ENCODE measurements at places on chromosomes 7 and 10.

DNA sequence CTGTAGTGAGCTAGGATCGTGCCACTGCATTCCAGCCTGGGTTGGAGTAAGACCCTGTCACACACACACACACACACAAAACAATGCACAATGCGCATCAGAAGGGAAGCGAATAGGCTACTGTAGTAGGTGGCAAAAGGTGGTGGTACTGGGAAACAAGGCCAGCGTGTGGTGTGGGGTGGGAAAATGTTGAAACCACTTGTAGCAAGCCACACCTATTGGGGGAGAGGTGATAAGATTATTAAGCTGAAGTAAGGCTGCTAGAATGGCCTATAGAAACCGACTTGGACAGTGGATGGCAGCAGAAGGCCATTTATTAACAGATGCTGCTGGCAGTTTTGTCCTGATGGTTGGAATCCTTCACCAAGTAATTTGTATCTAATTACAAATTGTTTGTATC is 7.2 kb upstream of the CHCHD1 start:
- no peak for DNase-seq

DNA sequence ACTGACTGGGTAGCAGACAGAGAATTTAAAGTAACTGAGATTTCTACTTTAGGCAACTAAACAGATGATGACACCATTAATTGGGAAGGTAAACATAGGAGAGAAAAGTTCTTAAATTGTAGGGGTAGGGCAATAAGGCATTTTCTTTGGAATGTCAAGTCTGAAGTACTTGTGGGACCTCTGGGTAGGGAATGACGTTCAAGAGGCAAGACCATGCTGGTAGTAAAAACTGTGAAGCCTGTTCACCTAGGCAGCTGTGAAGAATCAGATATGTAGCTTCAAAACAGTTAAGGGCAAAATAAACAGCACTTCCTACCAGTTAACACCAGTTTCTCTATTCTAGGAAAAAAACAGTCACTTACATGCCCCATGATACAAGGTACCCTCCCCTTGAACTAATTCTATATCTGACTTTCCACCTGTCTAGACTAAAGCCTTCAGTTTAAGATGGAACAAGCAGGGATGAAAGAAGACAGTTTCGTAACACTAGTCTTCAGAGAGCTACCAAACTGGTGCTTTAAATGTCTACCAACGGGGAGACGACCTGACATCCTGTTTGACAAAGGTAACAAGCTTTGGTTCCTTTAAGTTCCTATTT is 63.1 kb upstream of the KCNIP2 start:
- DNase-seq: no peak

DNA sequence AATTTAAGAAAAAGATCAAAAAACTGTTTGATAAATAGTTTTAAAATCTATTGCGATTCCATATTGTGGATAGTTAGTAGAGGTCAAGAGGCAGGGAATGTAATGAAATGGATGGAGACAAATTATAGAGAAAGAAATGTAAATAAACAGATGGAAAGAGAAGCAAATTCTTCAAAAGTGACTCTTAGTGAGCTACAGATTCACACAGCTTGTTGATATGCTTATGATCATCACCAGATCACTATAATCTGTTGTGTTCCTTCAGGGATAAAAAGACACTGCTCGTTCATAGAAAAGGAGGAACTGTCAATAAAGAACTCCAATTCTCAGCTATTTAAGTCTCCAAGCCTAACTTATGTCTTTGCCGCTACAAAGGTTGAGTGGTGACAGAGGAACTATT is 251.4 kb upstream of the SEMA3C start:
- no peak for DNase-seq

DNA sequence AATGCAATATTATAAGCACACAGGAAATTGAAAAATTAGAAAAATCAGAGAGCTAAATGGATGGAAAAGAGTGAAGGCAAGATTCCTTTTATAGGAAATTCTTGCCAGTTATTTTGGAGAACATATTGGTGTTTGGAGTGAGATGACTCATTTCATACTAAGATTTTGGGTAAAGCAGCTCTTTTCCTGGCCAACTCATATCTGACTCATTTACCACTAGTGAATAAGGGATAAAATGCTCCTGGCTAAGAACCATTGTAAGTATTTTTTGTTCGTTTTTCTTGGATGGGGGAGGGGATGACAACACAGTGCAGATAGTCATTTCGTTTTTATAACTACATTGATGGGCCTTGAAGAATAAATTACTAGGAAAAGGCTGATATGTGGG is 139.3 kb downstream of the TWIST1 start:
- no peak for DNase-seq

GRCh38 chr7:76069238-76069638 is 21.3 kb downstream of the MDH2 start:
- DNase-seq: no peak

GRCh38 chr7:114415064-114415989 is 712 bp downstream of the FOXP2 start:
- no peak for DNase-seq

DNA sequence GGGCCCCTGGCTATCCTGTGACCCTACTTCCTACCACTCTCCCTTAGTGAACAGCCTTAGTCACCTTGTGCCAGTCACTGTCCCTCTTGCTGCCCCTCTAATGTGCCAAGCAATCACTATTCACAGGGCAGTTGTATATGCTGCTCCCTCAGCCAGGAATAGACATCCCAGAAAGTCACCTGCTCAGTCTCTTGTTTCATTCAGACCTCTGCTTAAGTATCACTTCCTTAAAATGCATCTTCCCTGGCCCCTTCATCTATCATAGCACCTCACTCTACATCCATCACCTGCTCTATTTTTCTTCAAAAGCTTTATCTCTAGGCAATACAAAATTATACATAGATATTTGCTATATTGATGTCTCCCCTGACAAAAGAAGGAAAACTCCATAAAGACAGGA is 328.4 kb upstream of the NFE2L3 start:
- DNase-seq: no peak

DNA sequence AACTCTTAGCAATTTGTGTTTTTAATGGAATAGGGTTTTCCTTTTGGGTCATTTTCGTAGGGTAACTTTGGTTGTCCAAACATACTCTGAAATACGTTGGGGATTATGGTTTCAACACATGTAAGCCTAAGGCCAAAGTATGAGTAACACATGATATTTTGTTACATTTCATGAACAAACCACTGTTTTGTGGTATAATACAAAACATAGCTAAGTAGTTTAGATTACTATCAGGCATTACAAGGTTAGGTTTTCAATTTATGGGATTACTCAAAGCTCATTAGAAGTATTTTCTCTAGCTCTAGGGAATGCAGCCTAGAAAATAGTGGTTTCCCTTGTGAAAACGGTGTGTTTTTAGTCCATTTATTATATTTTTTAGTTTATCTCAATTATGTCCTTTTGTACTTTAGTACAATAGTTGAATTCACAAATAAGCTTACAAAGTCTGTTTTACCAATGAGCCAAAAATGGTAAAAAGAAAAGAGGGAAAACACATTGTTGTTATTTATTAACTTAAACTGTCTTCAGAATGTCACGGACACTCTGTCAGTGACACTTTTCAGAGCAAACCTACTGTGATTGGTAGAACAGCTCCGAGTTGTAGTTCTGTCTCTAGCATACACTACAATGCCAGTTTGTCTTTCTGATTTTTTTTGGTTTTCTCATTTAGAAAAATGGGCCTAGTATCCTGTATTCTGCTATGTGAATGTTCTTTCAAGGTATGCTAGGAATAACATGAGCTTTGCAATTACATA is 473.7 kb downstream of the SUGCT start:
- DNase-seq: no peak

- no peak for DNase-seq
These were observed 462.5 kb downstream of the TNS3 start for GRCh38 chr7:47119261-47119865.

DNA sequence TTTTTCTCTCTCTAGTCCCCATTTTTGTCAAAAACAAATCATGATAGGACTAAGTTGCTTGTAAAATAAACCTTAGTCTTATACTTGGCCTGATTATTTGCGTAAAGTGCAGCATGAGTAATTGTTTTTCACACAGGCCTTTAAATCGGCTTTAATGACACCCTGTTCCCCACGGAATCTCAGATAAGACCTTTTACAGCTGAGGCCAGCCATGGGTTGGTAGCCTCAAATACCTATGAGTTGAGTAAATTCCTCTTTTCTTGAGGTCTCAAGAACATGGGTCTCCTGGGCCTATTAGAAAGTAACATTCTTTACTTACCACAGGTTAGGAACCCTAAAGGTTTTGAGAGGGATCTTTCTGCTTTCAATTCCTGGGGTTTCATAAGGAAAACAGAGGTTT is 761.0 kb upstream of the PHF14 start:
- no peak for DNase-seq

DNA sequence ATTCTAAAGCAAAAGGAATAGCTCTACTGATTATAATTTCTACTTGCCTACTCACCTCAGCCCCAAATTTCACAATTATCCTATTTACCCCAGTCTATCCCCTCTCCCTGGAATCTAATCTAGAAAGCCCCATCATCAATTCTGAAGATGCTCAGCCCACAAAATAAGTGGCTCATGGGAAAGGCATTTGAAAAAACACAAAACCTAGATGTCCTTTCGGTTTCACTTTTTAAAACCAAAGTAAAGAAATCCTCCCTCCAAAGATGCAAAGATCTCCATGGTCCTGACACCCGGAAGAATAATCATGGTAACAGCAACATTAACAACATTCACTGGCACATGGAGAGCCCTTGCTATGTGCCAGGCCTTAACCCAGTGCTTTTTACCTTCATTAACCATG is 224.8 kb downstream of the FGFR2 start:
- DNase-seq: no peak

DNA sequence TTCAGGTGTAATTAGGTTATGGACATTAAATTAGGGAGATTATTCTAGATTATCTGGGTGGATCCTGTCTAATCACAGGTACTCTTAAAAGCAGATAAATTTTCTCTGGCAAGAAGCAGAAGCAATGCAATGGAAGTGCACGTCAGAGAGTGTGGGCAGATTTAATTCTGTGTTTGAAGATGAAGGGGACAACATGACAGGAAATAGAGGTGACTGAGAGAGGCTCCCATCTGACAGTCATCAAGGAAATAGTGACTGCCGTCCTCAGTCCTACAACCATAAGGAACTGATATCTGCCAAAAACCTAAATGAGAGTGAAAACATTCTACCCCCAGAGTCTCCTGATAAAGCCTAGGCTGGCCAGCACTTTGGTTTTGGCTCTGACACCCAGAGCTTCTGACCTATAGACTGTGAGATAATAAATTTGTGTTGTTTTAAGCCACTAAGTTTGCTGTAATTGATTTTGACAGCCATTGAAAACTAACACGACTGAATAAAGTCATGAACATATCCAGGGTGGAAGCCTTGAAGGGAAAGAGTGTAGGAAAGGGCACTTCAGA is 30.5 kb upstream of the DDX50 start:
- no peak for DNase-seq

GRCh38 chr7:128997181-128997580 is 57.7 kb downstream of the TNPO3 start:
- DNase-seq: no peak

DNA sequence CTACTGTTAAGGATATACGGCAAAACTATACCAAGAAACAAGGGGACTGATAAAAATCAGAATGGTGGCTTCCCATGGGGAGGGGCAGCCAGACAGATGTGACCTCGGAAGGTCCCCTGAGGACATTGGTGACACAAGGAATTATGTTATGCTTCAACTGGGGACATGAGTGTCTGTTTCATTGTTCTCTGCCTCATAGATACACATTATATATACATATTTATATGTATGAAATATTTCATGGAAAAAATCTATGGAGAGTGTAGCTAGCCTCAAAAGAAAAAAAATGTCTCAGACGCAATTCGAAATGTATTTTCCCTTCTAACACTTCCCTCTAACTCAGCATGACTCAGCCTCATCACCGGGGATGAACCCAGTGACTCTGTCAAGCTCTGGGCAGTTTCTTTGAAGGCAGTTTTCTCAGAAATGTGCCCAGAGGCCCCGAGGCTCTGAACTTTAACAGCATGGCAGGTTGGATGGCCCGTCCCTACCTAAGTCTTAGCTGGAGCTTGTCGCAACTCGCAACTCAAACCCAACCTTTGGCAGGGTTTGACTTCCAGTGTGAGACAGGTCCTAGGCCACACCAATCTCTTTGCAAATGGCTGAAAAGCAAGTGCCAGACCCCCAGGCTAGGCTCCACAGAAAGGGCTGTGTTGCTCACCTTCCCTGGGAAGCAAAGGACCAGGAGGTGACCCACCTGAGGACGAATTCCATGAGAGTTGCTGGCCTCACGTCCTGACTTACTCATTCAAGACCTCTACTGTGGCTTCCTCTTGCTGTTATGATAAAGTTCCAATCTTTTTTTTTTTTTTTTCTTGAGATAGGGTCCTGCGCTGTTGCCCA is 86.9 kb downstream of the CARD11 start:
- DNase-seq: peak; percentile 43

DNA sequence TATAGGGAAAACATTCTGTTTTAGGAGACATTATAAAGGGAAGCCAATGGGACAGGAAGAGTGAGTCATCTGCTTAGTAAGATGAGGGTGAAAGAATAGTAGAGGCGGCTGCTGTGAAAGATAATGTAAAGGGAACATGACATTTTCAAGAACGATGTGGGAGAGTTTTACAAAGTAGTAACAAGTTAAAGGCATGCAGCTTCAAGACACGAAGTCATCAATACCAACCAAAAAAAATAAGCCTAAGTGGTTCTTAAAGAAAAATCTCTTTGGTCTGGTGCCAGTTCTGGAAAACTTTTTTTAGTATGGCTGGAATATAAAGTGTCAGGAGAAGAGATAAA is 6.1 kb downstream of the GSTO1 start:
- DNase-seq: no peak

DNA sequence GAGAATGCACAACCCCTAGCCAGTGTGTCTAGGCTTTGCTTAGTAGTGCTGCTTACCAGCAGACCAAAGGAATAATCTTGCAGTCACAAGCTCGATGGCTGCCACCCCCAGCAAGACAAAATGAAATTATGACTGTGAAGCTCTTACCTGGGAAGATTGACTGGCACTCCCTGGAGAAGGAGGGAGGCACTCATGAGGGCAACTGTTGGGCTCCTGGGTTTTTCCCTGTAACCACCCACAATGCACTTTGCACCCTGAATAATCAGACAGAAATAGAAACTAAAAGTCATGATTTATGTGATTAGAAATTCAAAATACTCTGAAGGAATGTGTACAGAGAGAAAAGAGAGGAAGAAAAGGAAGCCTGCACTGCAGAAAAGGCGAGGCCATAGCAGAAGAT is 144.3 kb upstream of the DGKB start:
- no peak for DNase-seq

GRCh38 chr7:98137134-98137825 is 30.6 kb downstream of the LMTK2 start:
- no peak for DNase-seq

DNA sequence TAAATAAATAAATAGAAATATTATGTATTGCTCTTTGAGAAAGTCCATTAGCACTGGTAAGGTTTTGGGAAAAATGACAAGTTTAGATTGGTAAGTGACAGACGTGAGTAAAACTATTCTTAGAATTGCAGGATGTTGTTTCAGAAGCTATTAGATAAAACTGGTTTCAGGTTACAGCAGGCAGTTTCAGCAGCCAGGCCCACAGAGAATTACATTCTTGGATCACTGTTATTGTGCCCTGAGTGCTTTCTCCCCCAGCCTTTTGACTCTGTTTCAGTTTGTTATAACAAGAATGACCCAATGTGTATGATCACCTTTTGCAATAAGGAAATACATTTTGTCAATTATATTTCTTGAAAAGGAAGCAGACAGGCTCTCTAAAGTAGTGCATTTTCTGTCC is 86.5 kb downstream of the DKK1 start:
- no peak for DNase-seq

- no peak for DNase-seq
These were observed 1249.1 kb downstream of the TYW1 start for GRCh38 chr7:68245688-68246087.

GRCh38 chr7:91357901-91358300 is 93.7 kb downstream of the FZD1 start:
- DNase-seq: no peak

GRCh38 chr10:46523962-46524471 is 32.4 kb downstream of the GPRIN2 start:
- no peak for DNase-seq

Measured in activated gamma-delta T cell treated with anti-CD3 and anti-CD28 coated beads, Interleukin-2, amount 50 U/mL, for 16 hours (primary cell).